HFFc6 (cell line): ENCODE measurements at places on chromosomes 2 and 18. TPM values are rescaled to one million over a fixed set of nuclear protein-coding genes. Genes with fewer than 3 reads are reported as not detected.

DNA sequence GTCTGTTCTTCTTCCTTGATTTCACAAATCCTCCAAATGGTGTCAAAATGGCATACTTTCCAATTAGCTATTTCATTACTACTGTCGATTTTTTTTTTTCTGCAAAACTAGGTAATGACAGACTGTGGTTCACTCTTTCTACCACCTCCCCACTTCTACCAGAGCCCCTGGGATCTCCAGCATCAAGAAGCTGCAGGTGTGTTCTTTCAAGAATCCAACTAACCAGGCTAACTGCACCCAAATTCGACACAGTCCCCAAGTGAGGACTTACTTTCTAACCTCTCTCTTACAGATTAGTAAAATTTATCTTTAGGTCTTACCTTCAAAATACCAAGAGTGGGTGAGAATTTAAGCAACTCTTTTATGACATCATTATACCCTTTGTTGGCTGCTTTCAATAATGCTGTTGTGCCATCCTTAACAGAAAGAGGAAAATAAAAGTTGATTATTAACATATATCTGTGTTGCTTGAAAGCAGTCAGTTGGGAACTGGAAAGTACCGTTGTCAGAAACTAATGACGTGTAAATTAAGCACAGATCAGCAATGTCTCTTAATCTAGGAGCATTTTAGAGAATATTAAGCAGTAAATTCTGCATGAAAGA, 31.2 kb upstream of the NPC1 start:
- H3K36me3 ChIP-seq = no peaks in the 10 kb centered on the region
- H3K4me3 ChIP-seq = no peak overlapping the region
- no peak overlapping the region for H3K27ac ChIP-seq
- H3K27me3 ChIP-seq = peaks cover 18% of the 10 kb centered on the region

The LONRF2 gene
- total RNA-seq = not detected in 3 replicates

GRCh38 chr2:113231064-113231463, 47.7 kb downstream of the PAX8 start:
- no peak overlapping the region for H3K4me3 ChIP-seq
- peaks cover 13% of the 10 kb centered on the region for H3K4me1 ChIP-seq
- no peak overlapping the region for H3K27ac ChIP-seq
- no peak for DNase-seq

GRCh38 chr2:74031221-74031620, 46.5 kb downstream of the TET3 start:
- no peak for DNase-seq
- H3K27ac ChIP-seq = no peak overlapping the region
- peaks cover 27% of the 10 kb centered on the region for H3K4me1 ChIP-seq
- peaks cover 14% of the 10 kb centered on the region for H3K36me3 ChIP-seq
- H3K27me3 ChIP-seq = no peaks in the 10 kb centered on the region; the same call in none of the 2 replicates
- no peak overlapping the region for H3K4me3 ChIP-seq

- H3K4me1 ChIP-seq = peaks cover 33% of the 10 kb centered on the region
- no peaks in the 10 kb centered on the region; the same call in 1 of the 2 replicates for H3K36me3 ChIP-seq
- no peak for DNase-seq
- H3K4me3 ChIP-seq = no peak overlapping the region
- H3K27me3 ChIP-seq = peaks cover 9% of the 10 kb centered on the region
Measured at GRCh38 chr2:120786038-120786960, 50.6 kb downstream of the GLI2 start.

- DNase-seq = no peak
- peaks cover 27% of the 10 kb centered on the region; the same call in 1 of the 2 replicates for H3K27me3 ChIP-seq
- peak overlapping the region; percentile 83 for H3K4me3 ChIP-seq
- peak overlapping the region; percentile 92 for H3K27ac ChIP-seq
- peaks cover 79% of the 10 kb centered on the region for H3K4me1 ChIP-seq
Measured at GRCh38 chr2:172093416-172094293, 8.3 kb downstream of the DLX1 start.

GRCh38 chr2:79000008-79000576, 25.4 kb upstream of the REG3G start:
- no peak overlapping the region for H3K4me3 ChIP-seq
- no peaks in the 10 kb centered on the region; the same call in 1 of the 2 replicates for H3K27me3 ChIP-seq
- H3K4me1 ChIP-seq = no peaks in the 10 kb centered on the region
- no peaks in the 10 kb centered on the region for H3K36me3 ChIP-seq
- no peak for DNase-seq
- no peak overlapping the region for H3K27ac ChIP-seq

DNA sequence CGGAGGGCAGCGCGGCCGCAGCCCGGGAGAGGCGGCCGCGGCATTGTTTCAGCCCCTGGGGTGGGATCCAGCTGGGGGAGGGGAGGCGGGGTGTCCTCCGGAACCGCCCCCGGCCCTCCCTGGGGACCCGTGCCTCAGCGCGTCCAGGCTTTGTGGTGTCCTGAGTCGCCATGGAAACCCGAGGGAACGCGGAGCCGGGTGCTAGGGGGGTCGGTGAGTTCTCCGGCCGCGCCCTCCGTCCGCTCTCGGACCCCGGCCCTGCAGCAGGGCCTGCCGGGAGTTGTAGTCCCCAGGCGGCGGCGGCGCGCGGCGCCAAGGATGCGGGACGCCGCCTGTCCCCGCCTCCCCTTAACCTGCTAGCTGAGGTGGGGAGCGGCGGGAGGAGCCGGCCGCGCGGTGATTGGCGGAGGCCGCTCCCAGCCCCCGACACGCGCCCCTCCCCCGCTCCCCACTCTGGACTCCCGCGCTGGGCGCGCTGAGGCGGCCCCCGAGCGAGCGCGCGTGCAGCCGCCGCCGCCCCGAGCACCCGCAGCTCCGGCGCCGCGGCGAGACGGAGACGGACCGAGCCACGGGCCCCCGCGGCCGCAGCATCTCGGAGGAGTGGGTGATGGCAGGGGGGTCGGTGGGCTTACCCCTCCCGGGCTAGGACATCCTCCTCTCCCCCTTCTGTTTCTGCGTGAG, at the start of gene DPYSL5:
DPYSL5 (plus strand) TSS at position 478 of the 681 bp plus-strand sequence. CDS start 50,368 bp downstream, outside the sequence.
- H3K27me3 ChIP-seq = peaks cover 60% of the 10 kb centered on the region
- no peaks in the 10 kb centered on the region for H3K4me1 ChIP-seq
- no peak within 1 kb of the TSS for H3K4me3 ChIP-seq
- H3K36me3 ChIP-seq = no peaks in the 10 kb centered on the region
- no peak for DNase-seq
- no peak within 1 kb of the TSS for H3K27ac ChIP-seq

- H3K4me1 ChIP-seq = no peaks in the 10 kb centered on the region
- peaks cover 3% of the 10 kb centered on the region for H3K27me3 ChIP-seq
Measured at GRCh38 chr2:106876699-106877098, 9.3 kb downstream of the ST6GAL2 start.

The AGAP1 gene
- 13.0 to 15.8 TPM (median 14.6 TPM) in 3 replicates for total RNA-seq

The ADAM23 gene
- 0.60 to 1.2 TPM (median 0.80 TPM) in 3 replicates for total RNA-seq

DNA sequence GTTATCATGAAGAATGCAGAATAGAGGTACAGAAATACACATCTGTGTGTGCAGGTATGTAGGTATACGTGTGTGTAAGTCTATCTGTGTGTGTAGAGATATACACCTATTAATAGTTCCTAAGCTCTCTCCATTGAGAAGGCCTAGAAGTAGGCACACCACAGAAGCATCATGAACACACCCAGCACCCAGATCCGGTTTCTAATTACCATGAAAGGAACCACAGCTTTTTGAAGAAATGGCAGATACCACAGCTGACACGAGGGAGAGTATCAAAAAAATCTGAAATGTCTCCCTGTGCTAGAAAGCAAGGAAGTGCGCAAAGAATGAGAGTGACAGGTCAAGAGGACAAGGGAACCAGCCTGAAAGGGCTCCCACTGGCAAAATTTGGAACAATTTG, 27.7 kb upstream of the AP1S3 start:
- no peak for DNase-seq
- H3K4me1 ChIP-seq = peaks cover 26% of the 10 kb centered on the region
- no peak overlapping the region for H3K4me3 ChIP-seq
- H3K36me3 ChIP-seq = peaks cover 5% of the 10 kb centered on the region
- no peaks in the 10 kb centered on the region; the same call in 1 of the 2 replicates for H3K27me3 ChIP-seq

- no peak overlapping the region for H3K27ac ChIP-seq
- H3K27me3 ChIP-seq = peaks cover 11% of the 10 kb centered on the region
- no peak for DNase-seq
- H3K4me3 ChIP-seq = peak overlapping the region; percentile 28; the same call in 1 of the 2 replicates
Measured at GRCh38 chr18:27665264-27665799, 480.2 kb upstream of the CHST9 start.

DNA sequence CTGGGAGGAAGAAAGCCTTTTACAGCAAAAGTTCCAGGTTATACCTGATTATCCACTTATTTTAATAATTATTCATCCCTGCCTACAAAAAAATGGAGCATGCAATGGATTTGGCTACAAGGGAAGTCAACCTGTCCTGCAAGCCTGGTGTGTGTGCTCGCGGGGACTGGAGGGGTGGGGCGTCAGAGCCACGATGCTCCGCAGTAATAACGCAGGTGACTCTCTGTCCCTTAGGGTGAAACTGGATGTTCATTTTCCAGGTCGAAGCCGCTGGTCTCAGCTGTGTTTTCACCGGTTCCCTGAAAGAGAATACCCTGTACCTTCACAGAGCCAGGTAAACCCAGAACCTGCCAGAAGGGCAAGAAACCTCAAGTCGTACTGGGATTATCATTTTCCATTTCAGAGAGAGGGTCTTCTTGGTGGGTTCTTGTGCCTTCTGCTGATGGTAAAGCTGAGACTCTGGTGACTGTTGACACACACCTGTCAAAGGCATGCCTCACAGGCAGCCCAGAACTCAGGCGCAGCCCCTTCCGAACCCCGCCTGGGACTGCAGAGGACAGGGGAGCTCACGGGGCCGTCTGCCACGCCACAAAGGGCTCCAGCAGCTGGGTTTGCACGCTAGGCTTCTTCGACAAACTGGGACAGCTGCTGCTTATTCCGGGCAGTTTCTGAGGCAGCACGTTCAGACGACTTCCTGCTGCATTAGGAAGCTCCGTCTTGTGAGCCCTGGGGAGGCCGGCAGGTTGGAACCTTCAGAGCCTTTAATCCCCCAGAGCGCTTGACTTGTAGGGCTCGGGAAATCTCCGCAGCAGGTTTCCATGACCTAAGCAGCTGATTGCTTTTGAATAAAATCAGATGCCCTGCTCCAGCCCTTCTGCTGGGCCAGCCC, 58.6 kb downstream of the KCNG2 start:
- peaks cover 6% of the 10 kb centered on the region; the same call in 1 of the 2 replicates for H3K36me3 ChIP-seq
- H3K27me3 ChIP-seq = peaks cover 13% of the 10 kb centered on the region
- no peak for DNase-seq
- H3K27ac ChIP-seq = no peak overlapping the region
- no peak overlapping the region for H3K4me3 ChIP-seq

DNA sequence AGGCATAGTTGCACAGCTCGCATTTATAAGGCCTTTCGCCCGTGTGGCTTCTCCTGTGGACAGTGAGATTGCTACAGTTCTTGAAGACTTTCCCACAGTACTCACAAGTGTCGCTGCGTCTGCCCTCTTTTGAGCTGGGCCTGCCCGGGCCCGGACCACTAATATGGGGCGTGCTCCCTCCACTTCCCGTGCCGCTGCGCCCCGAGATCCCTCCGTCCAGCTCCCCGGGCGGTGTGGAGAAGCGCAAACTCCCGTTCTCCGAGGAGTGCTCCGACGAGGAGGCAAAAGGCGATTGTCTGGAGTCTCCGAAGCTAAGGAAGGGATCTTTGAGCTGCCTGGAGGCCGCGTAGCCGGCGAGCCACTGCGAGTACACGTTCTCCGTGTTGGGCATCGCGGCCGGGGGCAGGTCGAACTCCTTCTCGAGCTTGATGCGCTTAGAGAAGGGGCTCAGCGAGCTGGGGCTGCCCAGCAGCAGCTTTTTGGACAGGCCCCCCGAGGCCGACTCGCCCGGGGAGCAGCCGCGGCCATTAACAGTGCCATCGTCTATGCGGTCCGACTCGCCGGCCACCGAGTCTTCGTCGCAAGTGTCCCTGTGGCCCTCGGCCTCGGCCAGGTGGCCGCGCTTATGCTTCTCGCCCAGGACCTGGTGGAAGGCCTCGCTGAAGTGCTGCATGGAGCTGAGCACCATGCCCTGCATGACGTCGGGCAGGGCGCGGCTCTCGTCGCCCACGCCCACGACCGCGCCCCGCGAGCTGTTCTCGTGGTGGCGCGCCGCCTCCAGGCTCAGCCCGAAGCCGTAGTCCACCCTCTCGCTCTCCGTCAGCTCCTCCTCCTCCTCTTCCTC, 92.7 kb downstream of the BCL11A start:
- no peak overlapping the region for H3K27ac ChIP-seq
- no peak for DNase-seq
- peaks cover 4% of the 10 kb centered on the region; the same call in 1 of the 2 replicates for H3K36me3 ChIP-seq
- no peaks in the 10 kb centered on the region for H3K4me1 ChIP-seq

GRCh38 chr2:113376913-113377445, 60.5 kb upstream of the ZNG1B start:
- H3K27ac ChIP-seq = no peak overlapping the region
- H3K27me3 ChIP-seq = peaks cover 7% of the 10 kb centered on the region
- no peak for DNase-seq
- no peak overlapping the region for H3K4me3 ChIP-seq
- no peaks in the 10 kb centered on the region for H3K36me3 ChIP-seq
- no peaks in the 10 kb centered on the region for H3K4me1 ChIP-seq
